Activated T-helper 17 cell treated with anti-CD3 and anti-CD28 coated beads, Interleukin-2, amount 50 U/mL, for 72 hours (primary cell): ENCODE measurements at places on chromosomes 4 and X.
A peak's percentile ranks its signal among the peaks of the same experiment; 100 is the strongest.

GRCh38 chr4:26786916-26787315 is 73.7 kb upstream of the STIM2 start:
- no peak for ATAC-seq

DNA sequence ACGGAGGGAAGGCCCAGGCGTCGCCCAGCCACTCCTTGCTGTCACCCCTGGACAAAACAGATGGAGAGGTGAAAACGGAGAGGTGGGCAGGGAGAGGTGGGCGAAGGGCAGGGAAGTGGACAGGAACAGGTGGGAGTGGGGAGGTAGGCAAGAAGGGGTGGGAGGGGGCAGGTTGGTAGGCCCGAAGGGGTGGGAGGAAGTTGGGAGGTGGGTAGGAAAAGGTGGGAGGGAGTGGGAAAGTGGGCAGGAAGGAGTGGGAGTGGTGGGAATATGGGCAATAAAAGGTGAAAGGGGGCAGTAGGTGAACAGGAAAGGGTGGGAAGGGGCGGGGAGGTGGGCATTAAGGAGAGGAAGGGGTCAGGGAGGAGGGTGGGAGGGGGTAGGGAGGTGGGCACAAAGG is 9.0 kb upstream of the MAGEC1 start:
- ATAC-seq, result no peak

- peak; percentile 66 for ATAC-seq
These were observed 6.5 kb upstream of the USP46 start for GRCh38 chr4:52665592-52665991.

GRCh38 chrX:105822138-105823091 is at the start of gene NRK:
NRK (plus strand) TSS chrX:105822539; CDS start chrX:105822846, 307 bp downstream.
- no peak for ATAC-seq

- ATAC-seq, result no peak
These were observed 163.4 kb downstream of the PDGFRA start for GRCh38 chr4:54392479-54392878.
